Activated CD4-positive, alpha-beta T cell treated with anti-CD3 and anti-CD28 coated beads for 4 hours (primary cell): ENCODE measurements at places on chromosomes 2 and 18.
A peak's percentile ranks its signal among the peaks of the same experiment; 100 is the strongest.

DNA sequence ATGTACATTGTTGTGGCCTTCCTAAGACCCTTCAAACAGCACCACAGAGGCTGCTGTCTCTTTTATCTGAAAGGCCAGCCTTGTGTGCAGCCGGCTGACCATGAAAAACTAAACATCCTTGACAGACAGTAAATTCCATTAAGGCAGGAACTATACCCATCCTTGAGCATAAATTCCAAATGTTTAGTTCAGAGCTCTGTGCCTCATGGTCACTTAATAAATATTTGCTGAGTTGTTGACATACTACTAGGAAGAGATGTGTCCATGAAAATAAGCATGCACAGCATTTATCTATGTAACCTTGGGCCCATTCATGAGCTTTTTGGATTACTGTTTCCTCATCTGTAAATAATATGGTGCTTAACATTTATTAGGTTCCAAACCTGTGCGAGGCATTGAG is 424.8 kb downstream of the HRH4 start:
- DNase-seq: no peak

GRCh38 chr2:172561270-172561669 is 5.4 kb downstream of the PDK1 start:
- no peak for DNase-seq

- DNase-seq: no peak
Observed at GRCh38 chr2:19748073-19748375, 153.8 kb downstream of the TTC32 start.

DNA sequence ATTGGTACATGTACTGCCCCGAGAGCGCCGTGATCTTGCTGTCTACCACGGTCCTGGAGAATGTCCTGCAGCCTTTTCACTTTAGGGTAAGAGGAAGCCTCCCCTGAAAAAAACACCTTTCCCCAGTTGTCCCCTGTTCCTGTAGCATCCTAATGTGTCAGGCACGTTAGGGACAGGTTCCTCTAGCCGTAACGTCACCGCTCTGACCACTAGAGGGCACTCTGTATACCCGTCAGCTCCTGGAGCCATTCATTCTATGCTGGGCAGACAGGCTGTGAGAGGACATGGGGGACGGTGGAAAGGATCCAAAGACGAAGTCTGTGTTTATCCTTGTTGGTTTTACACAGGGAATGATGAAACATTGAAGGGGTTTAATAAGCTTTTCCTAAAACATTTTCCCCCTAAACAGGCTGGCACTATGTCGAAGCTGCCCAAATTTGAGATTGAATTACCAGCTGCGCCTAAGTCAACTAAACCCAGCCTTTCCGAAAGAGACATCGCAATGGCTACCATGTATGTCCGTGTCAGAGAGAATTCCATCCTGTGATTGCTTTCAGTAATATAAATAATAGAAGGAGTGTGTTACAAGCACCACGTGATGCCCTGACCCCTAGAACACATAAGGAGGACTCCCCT is 12.7 kb downstream of the RMC1 start:
- DNase-seq: peak; percentile 76

DNA sequence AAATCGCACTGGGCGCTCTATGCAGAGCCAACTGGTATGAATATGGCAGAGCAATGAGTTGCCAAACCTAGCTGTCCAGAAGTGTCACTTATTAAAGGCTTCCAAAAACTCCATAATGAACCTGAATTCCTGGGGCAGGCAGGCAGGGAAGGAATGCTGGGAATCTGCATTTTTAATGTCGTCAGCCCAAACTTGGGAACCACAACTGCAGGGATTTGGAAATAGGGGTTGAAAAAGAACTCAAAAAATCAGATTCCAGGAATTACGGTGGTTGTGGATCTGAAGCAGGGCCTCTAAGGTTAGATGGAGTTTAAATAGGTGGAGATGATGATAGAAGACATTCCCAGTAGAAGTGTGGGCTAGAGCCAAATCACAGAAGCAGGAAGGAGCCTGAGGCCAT is 15.0 kb downstream of the NCKAP5 start:
- no peak for DNase-seq

DNA sequence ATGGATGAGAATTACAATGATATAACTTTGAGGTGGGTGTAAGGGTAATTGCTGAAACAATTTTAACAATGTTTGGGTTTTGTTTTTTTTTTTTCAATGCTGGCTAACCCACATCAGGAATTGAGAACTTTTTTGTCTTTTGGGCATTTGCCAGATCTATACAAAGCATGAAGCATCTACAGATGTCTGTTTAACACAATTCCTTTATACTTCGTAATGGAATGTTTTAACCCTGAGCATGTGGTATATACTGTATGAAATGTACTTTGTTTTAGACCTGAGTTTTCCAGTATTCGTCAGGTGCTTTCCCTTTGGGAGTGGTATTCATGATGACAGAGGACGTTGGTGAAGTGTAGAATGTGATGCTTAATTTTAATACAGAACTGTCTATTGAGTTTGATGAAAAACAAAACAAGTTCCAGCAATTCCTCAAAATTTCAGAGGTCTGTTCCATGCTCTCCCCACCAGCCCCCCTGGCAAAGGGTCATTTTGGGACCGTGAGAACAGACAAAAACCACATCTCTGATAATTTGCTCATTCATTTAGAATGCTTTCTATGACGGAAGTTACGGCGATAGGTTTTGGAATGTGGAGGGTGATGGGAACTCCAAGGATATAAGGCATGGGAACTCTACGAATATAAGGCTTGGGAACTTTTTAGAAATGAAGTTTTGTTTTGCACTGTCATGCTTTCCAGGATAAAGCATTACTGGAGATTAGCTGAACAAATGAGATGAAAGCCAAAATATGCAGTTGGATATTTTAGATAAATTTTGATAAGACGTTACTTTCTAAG is 14.1 kb downstream of the LIMS1 start:
- no peak for DNase-seq

- DNase-seq: no peak
Observed at GRCh38 chr18:12423820-12424219, 16.1 kb downstream of the PRELID3A start.

- no peak for DNase-seq
Observed at GRCh38 chr18:45336448-45336847, 278.8 kb upstream of the SLC14A2 start.

DNA sequence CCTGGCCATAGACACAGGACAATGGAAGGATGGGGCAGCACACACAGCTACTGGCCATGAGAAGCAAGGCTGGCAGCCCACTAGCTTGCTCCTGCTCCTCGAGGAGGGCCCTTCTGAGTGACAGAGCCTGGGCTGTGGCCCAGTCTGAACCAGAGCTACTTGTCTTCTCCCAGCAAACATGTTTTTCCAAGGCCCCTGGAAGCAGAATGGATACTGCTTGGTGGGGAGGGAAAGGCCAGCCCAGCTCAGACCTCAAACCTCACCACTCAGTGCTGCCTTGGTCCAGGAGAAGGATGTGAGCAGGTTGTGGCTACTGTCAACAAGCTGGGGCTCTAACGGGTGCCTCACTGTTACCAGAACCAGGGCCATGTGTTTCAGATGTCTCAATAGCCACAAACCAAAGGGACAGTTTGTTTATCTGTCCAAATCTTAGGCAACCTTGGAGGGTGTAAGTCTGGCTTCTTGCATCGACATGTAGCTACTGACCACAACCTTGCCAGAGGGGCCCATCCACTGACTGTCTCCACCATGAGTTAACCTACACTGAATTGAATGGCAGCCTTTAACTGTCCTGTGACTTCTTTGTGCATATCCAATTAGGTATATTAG is 98.6 kb downstream of the TGFA start:
- no peak for DNase-seq
